Skeletal muscle tissue (tissue), 5 donors: ENCODE measurements at places on chromosomes 4 and X. TPM values are rescaled to one million over a fixed set of nuclear protein-coding genes. Genes with fewer than 3 reads are reported as not detected.

Gene GAK
- 19.8 TPM for total RNA-seq

Gene DUX4
- total RNA-seq = not detected

Gene C1GALT1C1
- total RNA-seq = 16.2 TPM

Gene TRO
- 52.2 TPM for total RNA-seq

Gene LNX1
- 4.2 TPM for total RNA-seq

Gene SMIM10
- total RNA-seq = 2.1 TPM

Gene IL1RAPL1
- total RNA-seq = 3.7 TPM

Gene GAGE12H
- total RNA-seq = not detected

Gene LIMCH1
- 87.2 TPM for total RNA-seq

Gene CT55
- not detected for total RNA-seq

Gene DOK7
- total RNA-seq = 9.9 TPM

Gene GIMD1
- not detected for total RNA-seq

Gene HELQ
- 18.3 TPM for total RNA-seq
